ENCODE measurements at places on chromosomes 13 and 19. TPM values are rescaled to one million over a fixed set of nuclear protein-coding genes. Genes with fewer than 3 reads are reported as not detected.

The HIF3A gene
- not detected for total RNA-seq

The COL5A3 gene
- total RNA-seq: not detected

The ADGRE1 gene
- 2.0 TPM for total RNA-seq

The ZFP30 gene
- 9.7 TPM for total RNA-seq

The MRPL4 gene
- total RNA-seq: 79.1 TPM

The ZNF723 gene
- not detected for total RNA-seq

The SYNGR4 gene
- not detected for total RNA-seq

The SPACA6 gene
- total RNA-seq: 3.0 TPM

The CBLC gene
- total RNA-seq: not detected

The VSTM2B gene
- not detected for total RNA-seq

The GNA15 gene
- total RNA-seq: 33.3 TPM

The HRC gene
- not detected for total RNA-seq

The PALM gene
- total RNA-seq: not detected

The ZNF460 gene
- total RNA-seq: 106 TPM

The B3GNT3 gene
- total RNA-seq: not detected

The PEX11G gene
- 1.4 TPM for total RNA-seq

The FBL gene
- total RNA-seq: 505 TPM

The FCAR gene
- not detected for total RNA-seq

The MEX3D gene
- 6.8 TPM for total RNA-seq

The ZNF571 gene
- 2.0 TPM for total RNA-seq

The TMEM145 gene
- 1.4 TPM for total RNA-seq

The ARID3A gene
- total RNA-seq: 46.1 TPM

The MTUS2 gene
- not detected for total RNA-seq

The IL4I1 gene
- total RNA-seq: 15.1 TPM

The ACP7 gene
- total RNA-seq: not detected

The KLF1 gene
- 0.89 TPM for total RNA-seq

The RNF225 gene
- 0.59 TPM for total RNA-seq
